Activated CD4-positive, alpha-beta T cell treated with anti-CD3 and anti-CD28 coated beads, Interleukin-2, amount 50 U/mL, for 16 hours (primary cell): ENCODE measurements at places on chromosomes 5 and 9.
A peak's percentile ranks its signal among the peaks of the same experiment; 100 is the strongest.

DNA sequence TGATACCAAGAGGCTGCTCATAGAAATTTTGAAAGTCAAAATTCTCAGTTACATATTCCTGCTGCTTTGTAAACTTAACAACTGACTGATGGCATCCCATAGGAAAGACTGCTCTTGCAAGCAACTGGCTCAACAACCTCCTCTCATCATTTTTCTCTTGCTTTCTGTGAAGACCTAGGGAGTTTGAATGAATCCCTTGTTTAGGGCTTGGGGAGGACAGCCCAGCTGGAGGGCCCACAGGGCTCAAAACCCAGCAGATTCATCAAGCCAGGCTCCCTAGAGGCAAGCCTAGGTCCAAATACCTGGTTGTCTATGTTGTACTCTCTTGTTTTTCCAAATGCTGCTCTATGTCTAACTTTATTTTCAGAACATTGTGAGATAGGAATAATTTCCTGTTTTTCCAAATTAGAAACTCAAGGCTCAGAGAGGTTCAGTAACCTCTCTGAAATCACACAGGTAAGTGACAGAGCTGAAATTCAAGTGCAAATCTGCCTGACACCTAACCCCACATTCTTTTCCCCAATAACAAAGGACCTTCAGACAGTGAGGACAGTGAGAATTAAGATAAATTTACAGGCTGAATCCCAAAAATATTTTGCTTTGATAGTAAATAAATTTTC lies 558.9 kb upstream of the KLF4 start:
- no peak for DNase-seq

DNA sequence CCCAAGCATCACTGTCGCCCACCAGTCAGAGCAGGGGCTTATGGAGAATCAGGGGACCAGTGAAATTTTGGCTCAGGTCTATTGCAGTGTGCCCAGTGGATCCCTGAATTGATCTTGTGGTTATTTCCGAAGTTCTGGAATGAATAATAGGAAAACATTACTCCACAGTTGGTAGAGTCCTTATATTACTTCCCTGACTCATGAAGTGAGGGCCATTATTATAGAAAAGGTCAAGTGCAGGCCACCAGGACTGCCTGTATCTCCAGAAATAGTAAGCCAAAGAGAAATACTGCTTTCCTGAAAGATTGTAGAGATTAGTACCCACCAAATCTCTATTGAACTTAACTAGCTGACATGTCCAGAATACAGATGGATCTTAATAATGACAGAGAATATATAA lies 335.0 kb downstream of the NPR3 start:
- DNase-seq: no peak

DNA sequence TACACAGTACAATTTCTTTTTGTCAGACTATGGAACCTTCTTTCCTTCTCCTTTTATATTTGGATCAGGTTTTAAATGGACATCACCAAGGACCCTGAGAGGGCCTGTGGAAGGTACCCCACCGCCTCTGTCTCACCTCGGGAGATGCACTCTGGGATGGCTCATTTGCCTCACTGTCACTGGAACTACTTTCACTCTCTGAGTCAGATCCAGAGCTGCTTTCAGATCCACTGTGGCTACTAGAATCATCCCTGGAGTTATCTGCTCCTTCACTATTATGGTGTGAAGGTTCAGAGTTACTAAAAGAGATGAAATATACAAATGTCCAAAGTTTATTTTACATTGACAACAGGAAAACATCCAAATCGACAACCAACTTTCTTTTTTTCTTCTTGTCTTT lies 24.6 kb downstream of the LEAP2 start:
- peak; percentile 24 for DNase-seq

DNA sequence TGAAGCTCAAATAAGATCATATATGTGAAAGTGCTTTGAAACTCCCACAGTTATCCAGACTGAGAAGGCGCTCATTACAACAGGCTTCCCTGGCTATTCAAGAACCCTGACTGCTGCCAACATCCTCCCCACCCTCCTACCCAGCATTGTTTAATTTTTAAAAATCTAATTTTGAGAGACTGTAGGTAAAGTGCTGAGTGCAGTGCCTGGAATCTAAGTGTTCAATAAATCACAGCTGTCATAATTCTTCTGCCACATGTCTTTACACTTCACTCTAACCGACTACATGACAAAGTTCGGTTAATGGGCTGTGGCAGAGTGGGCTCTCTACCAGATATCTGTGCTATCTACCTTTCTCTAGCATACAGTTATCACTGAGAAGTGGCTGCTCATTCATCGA lies 255.6 kb upstream of the C9orf72 start:
- DNase-seq: no peak

DNA sequence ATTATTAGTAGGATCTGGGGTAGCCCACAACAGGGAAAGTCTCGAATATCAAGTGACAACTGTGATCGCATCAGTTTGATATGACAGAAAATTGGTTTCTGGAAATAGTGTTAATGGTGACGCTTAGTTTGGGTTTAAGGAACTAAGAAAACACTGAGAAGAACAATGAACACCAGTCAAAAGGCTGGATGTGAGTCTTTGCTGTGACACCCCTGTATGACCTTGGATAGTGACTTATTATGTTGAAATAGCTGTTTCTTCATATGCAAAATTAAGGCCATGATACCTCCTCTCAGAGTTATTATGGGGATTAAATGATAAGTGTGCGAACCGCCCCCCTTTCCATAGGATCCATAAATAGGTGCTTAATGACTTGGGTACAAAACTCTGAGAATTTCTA lies 926 bp downstream of the DNAJC25 start:
- DNase-seq: no peak

- DNase-seq: peak; percentile 57
These were observed at the start of gene ROR2 for GRCh38 chr9:91949946-91950664. Gene ROR2, minus strand, starts transcription at chr9:91950228.

DNA sequence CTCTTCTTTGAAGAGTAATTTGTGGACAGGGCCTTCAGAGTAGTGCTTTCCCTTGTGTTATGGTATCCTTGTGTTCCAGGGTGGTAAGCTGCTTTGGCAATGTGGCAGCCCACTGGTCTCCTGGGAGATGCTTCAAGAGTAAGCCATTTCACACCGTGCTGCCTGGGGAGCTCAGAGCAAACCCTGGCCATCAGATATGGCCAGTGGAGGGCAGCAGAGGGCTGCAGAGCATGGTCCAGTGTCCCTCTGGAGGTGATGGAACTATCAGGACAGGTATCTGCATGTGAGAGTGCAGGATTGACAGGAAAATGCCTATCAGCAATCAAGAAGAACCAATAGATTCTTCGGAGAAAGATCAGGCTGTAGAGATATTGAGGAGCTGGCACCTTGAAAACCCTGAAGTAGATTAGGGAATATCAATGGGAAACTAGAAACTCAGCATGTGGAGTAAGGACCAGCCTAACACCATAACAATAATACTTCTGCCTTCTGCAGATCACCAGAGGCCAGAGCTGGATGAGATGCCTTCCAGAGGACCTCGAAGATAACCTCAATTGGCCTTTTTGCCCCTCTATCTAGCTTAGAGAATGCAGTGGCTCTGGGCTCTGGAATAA lies 90.8 kb downstream of the PLPPR1 start:
- peak; percentile 25 for DNase-seq

DNA sequence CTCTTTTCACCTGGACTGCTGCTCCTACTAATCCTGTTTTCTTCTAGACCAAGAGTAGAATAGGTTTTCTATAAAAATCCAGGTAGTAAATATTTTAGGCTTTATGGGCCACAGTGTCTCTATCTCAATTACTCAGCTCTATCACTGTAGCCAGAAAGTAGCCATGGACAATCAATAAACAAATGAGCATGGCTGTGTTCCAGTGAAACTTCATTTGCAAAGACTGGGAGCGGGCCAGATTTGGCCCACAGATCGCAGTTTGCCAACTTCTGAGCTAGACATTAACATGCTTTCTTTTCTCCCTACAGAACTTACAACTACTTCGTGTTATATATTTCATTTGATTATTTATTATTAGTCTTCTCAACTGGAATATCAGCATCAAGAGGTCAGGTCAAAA lies 30.2 kb downstream of the BRINP1 start:
- DNase-seq: no peak

- DNase-seq: no peak
These were observed 28.9 kb downstream of the DCP2 start for GRCh38 chr5:113005454-113005853.

- no peak for DNase-seq
These were observed 647.3 kb upstream of the GRAMD2B start for GRCh38 chr5:125775896-125776295.

- no peak for DNase-seq
These were observed 708 bp downstream of the SPOUT1 start for GRCh38 chr9:128828719-128829452.

GRCh38 chr9:101158361-101158760 lies 129.8 kb downstream of the PLPPR1 start:
- DNase-seq: no peak

GRCh38 chr5:159531554-159532105 lies 201.3 kb upstream of the IL12B start:
- DNase-seq: no peak
